ENCODE measurements at places on chromosomes 3 and 15.

GRCh38 chr3:17491601-17492000 lies 250.8 kb downstream of the TBC1D5 start:
- no peak for DNase-seq

DNA sequence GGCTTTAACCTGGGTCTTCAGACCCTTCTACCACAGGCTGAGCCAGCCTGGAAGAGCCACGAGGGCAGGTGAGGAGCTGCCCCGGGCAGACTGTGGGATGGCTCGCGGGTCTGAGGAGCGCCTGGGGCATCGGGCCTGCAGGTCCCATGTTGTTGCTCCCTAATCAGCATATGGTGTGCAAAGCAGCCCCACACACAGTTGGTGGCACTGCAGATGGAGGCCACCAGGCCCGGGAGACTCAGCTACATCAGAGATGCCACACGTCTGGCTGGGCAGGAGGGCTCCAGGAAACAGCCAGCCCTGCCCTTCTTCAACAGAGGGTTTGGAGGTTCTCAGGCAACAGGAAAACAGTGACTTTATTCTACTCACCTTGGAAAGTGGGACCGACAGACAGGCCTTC lies 63.9 kb downstream of the XXYLT1 start:
- DNase-seq = no peak

DNA sequence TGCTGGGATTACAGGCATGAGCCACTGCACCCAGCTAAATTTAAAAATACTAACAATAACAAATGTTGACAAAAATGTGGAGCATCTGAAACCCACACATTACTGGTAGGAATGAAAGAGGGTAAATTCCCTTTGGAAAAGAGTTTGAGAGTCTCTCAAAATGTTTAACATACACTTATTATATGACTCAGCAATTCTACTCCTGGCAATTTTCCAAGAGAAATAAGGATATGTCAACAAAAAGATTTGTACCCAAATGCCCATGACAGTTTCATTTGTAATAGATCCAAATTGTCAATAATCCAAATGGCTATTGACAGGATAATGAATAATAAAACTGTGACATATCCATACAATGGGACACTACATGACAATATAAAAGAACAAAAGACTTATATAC lies 9.0 kb downstream of the HCLS1 start:
- no peak for DNase-seq

- DNase-seq = peak; percentile 95
Measured at GRCh38 chr3:161914703-161915417, 418.3 kb downstream of the OTOL1 start.

DNA sequence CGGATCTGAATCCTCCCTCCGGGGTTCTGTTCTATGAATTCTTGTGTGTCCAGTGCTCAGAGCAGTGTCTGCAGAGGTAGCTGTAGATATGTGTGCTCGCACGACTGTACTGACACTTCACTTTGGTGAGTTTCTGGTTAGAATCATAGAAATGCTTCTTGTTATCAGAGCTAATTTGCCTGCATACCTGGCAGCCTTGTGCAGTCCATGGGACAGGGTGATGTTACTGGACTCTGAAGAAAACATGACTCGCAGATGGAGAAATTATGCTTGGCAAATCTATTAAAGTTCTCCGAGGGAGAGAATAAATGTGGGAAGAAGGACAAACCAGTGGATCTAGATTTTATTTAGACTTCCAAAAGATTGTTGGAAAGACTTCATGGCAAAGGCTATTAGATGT lies 12.2 kb downstream of the CGNL1 start:
- no peak for DNase-seq

DNA sequence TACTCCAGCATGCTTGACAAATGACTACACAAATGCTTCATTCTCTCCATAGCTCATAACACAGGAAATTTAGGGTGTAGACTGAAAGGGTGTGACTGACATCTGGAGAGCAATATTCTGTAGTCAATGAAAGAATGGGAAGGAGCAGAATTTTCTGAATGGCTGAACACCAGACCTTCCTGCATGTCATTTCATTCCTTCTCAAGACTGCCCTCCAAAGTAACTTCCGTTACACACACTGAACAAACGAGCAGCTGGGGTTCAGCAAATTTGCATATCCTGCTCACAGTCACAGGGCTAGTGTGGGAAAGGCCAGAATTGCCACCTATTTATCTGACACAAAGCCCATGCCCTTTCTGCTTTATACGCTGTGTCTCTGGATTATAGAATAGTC lies 325.0 kb upstream of the CFAP20DC start:
- peak; percentile 20 for DNase-seq

DNA sequence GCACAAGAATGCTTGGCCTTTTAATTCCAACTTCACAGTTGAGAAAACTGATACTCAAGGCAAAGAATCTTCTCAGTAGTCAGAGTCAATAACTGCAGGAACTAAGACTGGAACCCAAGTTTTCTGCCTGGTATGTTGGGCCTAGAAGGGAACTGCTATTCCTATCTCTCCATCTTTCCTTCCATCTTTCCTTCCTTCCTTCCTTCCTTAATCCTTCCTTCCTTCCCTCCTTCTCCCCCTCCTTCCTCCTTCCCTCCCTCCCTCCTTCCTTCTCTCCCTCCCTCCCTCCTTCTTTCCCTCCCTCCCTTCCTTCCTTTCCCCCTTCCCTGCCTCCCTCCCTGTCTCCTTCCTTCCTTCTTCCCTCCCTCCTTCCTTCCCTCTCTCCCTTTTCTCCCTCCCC lies 131.2 kb downstream of the RORA start:
- no peak for DNase-seq

DNA sequence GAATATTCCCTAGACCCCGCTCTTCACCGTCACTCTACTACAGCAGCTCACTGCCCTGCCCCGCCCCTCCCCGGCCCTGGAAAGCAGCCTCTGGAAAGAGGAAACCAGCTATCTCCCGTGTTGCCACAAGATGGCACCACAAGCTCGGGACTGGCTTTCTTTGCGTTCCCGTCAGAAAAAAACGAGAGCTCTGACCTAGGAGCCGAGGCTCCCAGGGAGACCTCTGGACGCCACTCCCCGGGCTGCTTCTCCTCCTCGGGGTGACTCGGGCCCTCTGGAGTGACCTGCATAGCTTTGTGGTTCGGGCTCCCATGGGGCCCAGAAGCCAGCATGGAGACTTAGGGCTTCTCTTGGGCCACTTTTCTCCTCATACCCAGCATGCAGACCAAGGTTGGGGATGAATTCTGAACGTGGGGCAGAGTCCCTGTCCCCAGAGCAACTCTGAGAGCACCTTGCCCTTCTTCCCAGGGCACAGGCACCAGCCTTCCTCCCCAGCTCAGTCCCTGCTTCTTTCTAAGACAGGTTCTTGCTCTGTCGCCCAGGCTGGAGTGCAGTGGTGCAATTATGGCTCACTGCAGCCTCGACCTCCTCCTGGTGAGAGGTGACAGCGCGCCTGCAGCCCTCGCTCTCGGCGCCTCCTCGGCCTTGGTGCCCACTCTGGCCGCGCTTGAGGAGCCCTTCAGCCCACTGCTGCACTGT lies 19.0 kb downstream of the STOML1 start:
- DNase-seq = peak; percentile 94
